ENCODE measurements at places on chromosomes 5 and 9.

- no peak for DNase-seq
Measured at GRCh38 chr5:172171118-172171517, 16.9 kb downstream of the STK10 start.

- peak; percentile 93 for DNase-seq
Measured at GRCh38 chr5:177311723-177312648, at the start of gene MXD3. Gene MXD3 (minus strand): TSS chr5:177311898. CDS start chr5:177311830, 68 bp downstream.

DNA sequence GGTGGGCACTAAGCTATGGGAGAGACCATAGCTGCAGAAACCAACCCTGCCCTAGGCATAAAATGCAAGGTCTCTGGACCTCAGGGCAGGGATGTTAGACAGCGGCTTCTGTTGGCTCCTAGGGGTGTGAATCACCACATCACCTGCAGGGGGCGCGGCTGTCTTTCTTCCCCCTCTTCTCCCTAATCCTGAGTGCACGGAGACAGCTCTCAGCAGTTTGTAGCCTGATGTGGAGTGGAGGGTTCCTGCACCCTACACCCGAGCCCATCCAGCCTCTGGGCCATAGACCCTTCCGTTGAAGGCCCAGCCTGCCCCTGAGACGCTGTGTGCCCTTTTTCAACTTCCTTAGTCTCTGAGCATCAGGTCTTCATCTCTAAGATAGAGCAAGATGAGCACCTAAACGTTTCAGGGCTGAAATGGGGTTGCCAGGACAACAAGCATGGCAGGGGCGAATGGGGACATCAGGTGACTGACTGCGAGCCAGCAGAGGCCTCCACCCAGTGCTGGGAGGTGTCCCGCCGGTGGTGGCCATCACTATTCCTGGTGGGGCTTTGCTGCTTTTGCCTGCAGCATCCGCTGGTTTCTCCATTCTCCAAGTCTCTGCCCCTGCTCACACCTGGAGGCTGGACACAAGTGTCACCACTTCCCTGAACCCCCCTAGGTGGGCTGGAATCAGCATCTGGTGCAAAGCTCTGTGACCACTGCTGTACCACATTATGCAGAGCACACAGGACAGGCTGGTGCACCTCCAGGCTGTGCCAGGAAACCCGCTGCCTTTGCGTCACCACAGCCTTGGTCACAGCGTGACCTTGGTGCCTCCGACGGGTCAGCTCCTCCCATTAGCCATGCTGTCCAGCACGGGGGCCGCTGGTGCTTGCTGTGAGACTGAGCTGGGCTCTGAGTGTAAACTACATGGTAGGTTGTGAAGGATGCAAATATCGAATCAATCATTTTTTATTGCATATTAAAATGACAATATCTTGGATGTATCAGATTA is 2.5 kb upstream of the SEC16A start:
- DNase-seq = peak; percentile 78

- no peak for DNase-seq
Measured at GRCh38 chr9:137612741-137613142, 6.1 kb upstream of the EHMT1 start.

DNA sequence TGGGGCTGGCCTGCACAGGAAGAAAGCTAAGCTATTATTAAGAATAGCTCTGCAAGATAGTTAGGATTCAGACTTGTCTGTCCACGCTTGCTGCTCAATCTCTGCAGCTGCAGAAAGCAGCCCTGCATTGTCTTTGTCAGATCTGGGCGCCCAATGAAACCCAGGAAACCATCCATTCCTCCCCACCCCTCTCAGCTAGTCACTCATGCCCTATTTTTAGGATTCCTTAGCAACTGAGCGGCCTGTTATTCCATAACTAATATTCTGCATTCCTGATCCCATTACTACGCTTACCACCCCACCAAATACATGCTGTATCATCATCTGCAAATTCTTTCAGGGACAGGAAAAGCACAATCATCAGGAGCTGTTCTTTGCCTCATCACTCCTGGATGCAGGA is 52.9 kb upstream of the APC start:
- no peak for DNase-seq

GRCh38 chr5:10522224-10522611 is 41.7 kb upstream of the ANKRD33B start:
- DNase-seq = no peak

DNA sequence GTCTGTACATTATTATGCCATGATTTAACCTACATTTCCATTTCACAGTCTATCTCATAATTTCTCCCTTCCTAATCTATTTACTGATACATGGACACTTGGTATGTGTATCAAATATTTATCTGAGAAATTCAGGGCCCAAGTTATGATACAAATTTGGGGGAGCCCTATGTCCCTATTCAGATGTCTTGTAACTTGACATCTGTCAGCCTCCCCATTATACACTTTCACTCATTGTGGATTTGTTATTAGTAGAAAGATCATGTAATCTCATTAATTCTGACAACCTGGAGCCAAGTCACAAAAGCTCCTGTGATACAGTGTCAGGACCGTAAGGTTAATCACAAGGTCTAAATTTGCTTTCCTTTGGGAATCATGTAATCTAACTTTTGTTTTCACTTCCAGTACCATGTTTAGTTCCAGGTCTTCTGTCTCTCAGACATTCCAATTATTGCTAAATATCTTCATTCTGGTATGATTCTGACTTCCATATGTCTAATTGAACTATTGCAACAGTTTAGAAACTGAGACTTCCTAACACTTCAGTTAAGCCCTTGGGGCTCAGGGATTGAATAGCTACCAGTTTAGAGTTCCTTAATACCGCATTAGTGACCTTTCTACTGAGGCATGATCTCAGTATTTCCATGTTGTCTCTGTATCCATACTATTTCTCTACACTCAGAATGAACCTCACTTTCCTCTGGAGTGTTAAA is 182.9 kb upstream of the NUDT12 start:
- DNase-seq = no peak

GRCh38 chr5:148491793-148492184 is 108.0 kb downstream of the FBXO38 start:
- no peak for DNase-seq

DNA sequence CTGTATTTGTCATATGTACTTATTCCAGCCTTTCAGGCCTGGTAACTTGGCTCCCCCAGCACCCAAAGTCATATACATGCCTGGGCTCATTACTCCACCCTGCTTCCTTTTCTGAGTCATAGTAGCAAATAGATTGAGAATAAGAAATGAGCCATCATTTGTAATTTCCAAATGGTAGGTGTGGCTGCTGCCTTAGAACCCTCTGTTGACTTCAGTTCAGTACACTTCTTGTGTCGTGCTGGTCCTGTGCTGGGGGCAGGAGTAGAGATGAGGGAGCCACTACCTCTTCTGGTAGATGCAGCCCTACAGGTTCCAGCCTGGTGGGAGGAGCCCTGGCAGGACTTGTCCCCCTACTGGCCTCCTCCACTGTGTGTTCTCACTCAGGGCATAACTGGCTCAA is 11.1 kb downstream of the GM2A start:
- DNase-seq = no peak

DNA sequence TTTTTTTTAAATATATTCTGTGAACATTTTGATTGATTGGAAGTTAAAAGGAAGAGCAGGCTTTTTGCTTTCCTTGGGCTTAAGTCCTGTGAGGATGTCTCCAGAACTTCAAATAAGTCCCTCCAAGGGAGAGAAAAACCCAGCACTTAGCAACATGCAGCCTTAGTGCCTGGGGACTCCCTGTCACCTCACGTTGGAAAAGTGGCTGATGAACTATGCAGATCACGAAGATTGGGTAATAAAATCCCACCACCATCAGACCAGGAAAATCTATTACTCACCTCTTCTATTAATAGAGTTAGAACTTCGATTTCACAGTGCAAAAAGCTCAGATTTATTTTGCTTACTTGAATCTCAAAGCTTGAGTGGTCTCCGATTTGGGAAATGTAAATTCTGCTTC is 507.0 kb downstream of the MAT2B start:
- no peak for DNase-seq

DNA sequence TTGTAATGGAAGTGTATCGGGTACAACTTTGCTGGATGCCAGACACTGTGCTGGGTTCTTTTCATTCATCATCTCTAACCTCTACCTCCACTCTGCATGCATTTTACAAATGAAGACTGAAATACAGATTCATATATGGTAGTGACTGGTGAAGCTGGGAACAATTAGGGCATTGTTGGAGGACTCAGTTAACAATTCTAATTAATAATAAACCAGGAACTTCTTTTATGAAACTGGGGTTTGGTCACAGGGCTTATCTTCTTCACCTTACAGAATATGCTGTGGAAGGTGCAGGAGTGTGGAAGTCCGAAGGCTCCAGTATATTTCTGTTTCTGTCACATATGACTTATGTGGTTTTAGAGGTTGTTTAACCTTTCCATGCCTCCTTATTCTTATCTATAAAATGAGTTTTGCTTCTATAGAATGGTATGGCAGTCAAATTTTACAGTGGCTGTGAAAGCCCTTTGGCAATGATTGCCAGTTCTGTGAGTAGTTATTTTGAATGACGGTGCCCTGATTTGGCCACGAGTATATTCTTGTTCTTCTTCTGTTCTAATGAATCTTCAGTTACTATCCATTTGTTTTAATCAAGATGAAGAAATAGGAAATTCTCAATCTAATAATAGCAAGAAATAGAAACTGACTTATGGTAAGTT is 284.7 kb downstream of the GABRB2 start:
- no peak for DNase-seq

DNA sequence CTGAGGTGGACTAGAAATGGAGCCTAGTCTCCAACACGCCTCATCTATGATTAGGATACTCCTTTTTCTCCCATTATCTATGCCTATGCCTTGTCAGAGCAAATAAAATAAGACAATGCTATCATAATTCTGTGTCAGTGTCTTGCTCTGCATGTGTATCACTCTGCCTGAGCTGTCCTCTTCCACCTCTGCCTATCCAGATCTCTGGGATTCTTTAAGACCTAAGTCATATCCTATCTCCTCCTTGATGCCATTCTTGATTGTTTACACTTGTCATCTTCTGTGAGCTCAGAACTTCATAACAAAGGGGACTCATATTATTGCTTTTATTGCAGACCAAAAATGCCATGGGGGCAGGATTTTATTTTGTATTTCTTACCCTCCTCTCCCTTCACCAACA is 351.2 kb upstream of the C9orf72 start:
- no peak for DNase-seq

GRCh38 chr9:77988630-77989029 is 43.0 kb downstream of the GNAQ start:
- DNase-seq = no peak

GRCh38 chr5:31827867-31828266 is 188.9 kb downstream of the PDZD2 start:
- DNase-seq = no peak

DNA sequence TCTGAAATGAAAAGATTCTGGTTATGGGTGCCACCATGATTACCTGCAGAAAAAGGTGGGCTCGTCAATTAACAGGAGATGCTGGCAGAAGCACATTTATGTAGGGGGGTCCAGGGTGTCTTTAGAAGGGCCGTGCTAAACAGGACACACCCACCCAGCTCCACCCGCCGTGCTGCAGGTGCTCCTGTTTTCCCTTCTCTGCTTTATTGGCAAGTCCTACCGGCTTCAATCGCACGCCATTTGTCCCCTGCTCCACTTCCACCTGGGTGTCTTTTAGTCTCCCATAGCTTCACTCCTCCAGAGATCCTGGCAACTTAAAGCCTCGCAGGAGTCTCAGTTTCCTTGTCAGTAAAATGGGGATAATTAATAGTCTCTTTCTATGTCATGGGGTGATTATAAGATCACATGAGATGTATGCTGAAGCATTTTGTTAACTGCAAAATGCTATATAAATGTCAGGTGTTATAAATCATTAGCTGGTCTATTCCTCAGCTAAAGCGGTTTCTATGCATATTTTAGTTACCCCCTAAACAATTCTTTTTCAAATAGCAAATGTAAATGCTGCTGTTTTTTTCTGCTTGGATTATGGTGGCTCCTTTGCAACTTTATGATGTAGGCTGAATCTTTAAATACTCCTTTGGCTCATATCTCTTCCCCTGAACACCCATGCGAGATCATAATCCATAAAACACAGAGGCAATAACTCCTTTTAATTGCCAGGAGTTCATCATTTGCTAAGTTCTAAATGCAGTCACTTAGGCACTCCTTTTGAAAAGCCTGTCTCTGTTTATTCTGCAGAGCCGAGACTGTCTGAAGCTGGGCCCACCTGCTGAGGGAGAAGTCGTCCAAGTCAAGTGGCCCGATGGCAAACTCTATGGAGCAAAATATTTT is 406.9 kb downstream of the KDM4C start:
- no peak for DNase-seq

DNA sequence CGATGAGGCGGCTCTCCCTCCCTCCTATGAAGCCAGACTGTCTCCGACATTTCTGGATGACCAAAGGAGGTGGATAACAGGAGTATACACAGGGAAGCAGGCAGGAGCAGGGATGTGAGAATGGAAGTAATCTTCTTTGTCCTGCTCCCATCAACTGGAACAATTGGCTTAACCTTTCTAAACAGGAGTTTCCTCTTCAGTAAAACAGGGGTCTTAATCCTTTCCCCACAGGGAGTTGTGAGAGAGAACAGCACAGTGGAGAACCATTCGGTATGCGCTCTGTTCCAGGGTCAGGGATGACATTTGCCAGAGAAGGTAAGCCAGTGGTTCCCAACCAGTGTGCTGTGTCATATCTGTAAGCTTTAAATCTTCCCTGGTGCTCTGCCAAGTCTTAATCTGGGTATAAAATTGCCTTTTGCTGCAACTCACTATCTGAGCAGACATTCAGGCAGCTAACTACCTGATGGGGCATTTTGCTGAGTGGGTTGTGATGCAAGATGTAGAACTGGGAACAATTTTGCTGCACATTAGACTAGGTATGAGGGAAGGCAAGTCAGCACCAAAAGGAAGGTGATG is 294.8 kb upstream of the KIF2A start:
- no peak for DNase-seq

- DNase-seq = no peak
Measured at GRCh38 chr5:28710360-28710759, 1672.0 kb upstream of the CDH9 start.

DNA sequence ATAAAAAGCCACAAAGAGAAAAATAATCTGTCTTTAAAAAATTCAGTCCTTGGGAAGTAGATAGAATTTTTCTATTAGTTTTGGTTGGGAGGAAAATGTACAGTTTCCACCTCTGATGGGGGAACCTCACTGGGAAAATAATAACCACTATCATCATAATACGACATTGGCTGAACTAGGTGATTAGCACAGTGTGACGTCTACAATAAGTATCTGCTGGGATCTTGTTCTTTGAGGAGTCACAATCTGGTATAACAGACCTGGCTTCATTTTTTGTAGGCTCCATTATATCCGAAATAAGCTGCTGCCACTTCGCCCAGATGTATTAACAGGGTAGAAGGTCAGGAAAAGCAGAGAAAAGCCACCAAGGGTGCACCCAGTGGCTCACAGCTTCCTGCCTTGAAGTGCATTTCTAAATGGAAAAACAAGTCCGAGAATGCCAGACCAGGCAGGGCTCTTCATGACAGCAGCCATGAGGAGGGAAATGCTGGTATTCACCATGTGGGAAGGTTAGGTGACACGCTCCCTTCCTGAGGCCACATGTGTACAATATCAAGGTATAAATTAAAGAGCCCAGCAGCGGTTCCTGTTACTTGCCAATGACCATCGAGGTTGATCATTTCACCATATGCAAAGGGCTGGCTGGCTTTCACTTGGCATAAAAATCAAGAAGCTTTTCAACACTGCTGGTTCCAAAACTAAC is 152.8 kb downstream of the PRELID2 start:
- DNase-seq = no peak

GRCh38 chr9:133691191-133691590 is 47.0 kb downstream of the SARDH start:
- DNase-seq = no peak
